ENCODE measurements at places on chromosomes 1 and 21. TPM values are rescaled to one million over a fixed set of nuclear protein-coding genes. Genes with fewer than 3 reads are reported as not detected.

DNA sequence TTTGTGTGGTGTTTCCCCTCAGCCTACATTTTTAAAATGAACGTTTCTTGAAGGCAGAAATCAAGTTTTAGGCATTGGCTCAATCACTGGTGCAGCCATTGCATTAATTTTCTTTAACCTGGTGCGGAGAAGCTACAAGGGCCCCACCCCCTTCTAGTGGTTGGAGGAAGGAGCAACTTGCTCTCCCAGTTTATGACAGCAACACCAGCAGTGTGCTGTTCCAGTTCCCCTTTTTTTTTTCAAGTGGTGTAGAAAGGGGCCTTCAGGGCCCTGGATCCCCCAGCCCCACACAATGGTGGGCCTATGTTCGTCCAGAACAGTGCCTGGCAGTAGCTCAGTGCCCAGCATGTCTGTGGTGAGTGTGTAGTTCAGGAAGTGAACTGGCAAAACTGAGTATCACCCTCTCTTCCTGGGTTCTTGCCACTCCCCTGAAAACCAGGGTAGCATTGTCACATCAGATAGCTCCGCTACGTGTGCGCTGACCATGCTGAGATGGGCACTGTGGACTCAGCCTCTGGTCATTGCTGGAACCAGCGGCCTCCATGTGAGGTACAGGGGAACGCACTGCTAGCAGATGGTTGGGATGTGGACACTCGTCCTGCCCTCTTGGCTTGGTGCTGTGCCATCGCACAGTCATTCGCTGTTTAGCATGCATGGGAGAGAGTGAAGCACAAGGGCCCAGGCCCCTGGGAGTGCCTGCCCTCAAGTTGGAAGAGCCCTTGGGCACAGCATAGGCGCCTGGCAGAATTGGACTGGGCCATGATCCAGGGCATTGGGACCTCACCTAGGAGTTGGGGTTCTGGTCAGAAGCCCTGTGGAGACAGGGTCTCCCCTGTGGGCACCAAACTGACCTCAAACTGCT, 7.2 kb downstream of the ARF1 start:
- DNase-seq: no peak

MMEL1 gene
- under 0.01 TPM for total RNA-seq

DNA sequence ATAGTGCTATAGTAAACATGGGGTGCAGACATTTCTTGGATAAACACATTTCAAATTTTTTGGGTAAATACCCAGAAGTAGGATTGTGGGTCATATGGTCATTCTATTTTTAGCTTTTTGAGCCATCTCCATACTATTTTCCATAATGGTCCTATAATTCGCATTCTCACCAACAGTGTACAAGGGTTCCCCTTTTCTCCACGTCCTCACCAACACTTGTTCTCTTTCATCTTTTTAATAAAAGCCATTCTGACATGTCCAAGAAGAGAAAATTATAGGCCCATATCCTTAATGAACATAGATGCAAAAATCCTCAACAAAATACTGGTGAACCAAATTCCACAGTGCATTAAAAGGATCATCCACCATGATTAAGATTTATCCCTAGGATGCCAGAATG, 8.9 kb downstream of the STUM start:
- DNase-seq: no peak

DNA sequence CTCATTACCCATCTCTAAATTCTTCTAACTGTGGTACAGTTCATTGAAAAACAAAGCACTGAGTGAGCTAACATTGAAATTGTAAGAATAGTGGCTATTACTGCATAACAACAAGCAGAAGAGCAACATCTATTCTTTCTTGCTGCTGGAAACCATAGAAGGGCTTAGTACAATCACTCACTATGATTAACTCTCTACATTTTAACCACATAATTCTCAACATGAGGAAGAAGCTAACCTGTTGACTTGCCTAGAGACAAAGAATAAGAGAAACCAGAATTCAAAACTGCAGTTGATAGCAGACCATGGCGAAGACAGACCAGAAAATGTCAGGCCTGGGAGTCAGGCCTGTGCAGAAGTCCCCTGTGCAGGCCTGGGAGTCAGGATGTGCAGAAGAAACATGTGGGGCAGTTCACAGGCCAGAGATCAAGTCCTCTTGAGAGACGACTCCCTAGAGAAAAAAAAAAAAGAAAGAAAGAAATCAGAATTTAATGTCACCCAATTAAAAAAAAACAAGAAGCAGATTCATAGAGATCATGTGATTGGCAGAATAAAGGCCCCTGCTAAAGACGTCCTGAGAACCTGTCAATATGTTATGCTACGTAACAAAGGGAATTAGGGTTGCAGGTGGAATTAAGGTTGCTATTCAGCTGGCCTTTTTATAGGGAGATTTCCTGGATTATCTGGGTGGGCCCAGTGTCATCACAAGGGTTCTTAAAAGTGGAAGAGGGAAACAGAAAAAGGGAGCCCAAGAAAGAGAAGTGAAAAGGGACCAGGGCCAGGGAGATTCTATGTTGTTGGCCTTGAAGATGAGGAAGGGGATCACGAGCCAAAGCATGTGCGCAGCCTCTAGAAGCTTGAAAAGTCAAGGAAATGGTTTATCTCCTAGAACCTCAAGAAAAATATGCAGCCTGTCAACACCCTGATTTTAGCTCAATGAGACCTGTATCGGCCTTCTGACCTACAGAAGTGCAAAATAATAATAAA, 94.9 kb downstream of the MRPL39 start:
- DNase-seq: no peak

CACNA1S gene
- total RNA-seq: not detected

DNA sequence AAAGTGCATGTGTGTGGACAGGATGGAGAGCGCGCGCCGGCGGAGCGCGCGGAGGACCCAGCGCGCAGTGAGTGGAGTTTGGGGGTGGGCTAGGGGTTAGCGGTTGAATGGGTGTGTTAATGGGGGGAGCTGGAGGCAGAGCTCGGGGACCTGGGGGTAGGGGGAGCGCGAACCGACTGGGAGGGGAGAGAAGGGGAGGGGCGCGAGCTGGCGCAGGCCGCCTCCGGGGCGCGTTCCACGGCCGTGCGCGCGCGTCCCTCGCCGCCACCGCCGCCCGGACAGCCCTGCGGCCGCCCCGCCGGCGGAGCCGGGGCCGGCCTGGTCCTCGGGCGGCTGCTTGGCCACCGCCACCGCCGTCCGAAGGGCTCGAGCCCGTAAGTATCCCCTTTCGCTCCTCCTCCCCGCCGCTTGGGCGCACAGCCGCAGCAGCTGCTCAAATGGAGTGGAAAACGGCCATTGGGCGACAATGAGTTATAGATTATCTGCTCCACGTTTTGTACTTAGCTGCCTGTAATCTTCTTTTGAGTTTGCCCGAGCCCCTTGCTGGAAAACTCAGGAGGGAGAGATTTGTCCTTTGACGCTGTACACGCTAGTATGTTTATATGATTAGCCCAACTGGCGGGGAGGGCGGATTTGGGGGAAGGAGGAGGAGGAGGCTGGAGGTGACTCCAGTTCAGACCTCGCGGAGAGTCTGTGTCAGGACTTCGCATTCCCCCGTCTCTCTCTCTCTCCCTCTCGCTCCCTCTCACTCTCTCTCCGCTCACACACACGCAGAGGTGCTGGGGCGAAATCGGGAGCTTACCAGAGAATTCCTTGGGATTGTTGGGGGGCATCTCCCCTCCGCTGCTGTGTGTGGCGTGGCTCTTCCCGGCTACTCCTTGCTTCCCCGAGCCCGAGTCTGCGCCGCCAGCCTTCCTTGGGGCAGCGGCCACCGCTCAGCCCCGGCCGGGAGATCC, at the start of gene ADGRL2:
Gene ADGRL2 (plus strand): TSS at position 240 of the 956 bp plus-strand sequence. CDS start 36,051 bp downstream, outside the sequence.
- peak; percentile 88 for DNase-seq

GRCh38 chr21:44926331-44927101, 5.8 kb upstream of the ITGB2 start:
- DNase-seq: peak; percentile 29

GRCh38 chr1:104946558-104947210, 1197.0 kb downstream of the AMY1C start:
- DNase-seq: no peak

- peak; percentile 57 for DNase-seq
Measured at GRCh38 chr1:23751050-23751814, 8.0 kb downstream of the ELOA start.

- DNase-seq: no peak
Measured at GRCh38 chr1:82586473-82586872, 785.7 kb downstream of the ADGRL2 start.

SPATA21 gene
- not detected for total RNA-seq

GRCh38 chr1:167665469-167665868, 35.4 kb downstream of the RCSD1 start:
- DNase-seq: no peak

- DNase-seq: peak; percentile 85
Measured at GRCh38 chr1:192654591-192655251, 18.8 kb downstream of the RGS13 start.

KCNJ6 gene
- under 0.01 TPM for total RNA-seq

GRCh38 chr1:115252585-115252984, 85.5 kb downstream of the NGF start:
- DNase-seq: no peak

DNA sequence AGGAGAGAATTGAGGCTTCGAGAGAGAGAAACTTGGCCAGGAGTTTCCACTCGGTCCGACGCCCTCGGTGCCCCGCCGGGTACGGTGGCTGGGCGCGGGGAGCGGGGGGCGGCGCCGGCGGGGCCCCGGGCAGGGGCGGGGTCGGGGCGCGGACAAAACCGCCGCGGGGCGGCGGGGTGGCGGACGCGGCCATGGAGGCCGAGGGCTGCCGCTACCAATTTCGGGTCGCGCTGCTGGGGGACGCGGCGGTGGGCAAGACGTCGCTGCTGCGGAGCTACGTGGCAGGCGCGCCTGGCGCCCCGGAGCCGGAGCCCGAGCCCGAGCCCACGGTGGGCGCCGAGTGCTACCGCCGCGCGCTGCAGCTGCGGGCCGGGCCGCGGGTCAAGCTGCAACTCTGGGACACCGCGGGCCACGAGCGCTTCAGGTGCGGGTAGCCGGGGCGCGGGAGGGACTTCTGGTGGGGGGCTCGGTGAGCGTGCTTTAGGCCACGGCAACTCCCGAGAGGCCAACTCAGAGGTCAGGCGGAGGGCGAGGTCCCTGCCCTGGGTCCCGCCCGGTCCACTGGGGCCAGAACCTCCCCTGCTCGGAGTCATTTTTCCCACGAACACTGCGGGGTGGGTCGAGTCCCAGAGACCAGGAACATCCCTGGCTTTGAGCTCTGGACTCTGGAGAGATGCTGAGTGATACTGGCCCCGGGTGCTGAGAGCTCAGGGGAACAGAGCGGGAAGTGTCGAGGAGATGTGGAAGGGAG, 431 bp downstream of the RAB42 start:
- DNase-seq: no peak

DNA sequence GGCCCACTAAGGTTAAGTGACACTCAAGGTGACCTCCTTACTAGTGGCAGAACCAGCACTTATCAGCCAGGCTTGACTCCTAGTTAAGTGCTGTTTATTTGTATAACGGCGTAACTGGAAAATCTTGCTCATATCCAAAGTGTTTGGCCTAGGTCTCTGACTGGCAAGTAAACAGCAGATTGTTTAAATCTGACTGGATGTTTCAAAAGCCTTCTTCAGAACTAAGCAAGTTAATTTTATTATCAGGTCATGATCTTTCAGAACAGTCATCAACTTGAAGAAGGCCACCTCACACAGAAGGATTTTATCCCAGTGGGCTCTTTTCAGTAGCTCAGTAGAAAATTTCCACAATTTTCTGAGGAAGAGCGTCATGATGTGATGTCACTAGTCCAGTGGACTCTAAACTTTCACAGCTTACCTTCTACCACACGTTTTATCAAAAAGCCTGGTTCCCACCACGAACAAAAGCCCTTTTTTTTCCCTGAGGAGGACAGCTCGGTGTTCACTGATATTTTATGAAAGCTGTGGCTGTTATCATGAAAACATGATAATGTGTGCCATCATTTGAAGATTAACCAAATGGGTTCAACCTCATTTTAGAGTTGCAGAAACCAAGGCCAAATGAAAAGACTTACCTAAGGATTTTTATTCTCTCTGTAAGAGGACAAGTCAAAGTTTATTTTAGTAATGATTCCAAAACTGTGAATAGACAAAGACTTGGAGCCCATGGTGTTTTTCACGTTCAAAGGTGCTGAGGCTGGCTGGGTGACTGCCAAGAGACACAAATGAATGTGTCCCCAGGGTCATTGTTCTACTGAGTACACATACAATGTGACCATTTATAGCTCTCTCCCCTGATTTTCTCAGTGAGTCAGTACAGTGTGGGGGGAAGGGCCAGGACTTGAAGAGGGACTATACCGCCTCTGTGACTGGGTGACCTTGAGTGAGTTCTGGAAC, 9.1 kb downstream of the SGIP1 start:
- peak; percentile 95 for DNase-seq

- DNase-seq: peak; percentile 96
Measured at GRCh38 chr1:221576268-221576667, 165.6 kb downstream of the DUSP10 start.

DNA sequence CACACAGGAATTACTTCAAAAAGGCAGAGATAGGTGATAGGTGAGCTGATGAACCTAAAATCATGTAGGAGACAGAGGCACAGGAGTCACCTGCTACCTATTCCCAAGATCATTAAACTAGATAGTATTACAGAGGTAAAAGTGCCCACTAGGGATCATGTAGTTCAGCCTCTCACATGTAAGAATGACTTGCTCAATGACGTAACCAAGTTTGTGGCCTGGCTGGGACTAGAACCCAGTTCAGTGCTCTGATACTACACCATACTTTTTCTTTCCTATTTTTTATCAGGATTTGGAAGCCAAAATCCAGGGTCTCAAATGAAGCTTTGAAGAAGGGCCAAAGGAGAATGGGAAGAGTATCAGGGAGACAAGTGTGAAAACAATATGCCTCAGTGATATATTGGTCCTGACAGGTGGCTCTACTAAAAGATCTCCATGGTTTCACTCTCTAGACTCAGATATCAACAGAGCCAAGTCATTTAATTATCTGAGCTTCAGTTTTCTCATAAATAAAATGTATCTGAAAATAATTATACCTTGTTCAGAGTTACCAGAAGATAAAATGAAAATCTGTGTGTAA, 87.3 kb upstream of the SLFNL1 start:
- DNase-seq: peak; percentile 11

FPGT gene
- 23.6 TPM for total RNA-seq

BLZF1 gene
- 24.2 TPM for total RNA-seq

DNA sequence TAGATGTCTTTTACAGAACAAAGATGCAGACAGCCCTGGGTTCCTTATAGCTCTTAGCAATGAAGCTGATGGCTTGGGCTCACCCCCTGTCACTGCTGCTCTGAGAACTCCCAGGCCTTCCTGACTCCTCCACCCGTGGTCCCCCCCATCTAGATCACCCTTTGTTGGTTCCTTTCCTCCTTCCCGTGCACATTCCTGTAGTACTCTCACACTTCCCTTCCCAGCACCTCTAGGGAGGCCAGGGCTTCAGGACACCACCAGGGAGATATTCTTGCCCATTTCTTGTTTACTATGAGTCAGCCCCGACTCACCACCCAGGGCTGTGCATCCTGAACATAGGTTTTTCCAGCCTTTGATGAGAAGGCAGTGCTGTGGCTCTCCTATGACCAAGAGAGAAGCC, 14.4 kb upstream of the NOS1AP start:
- peak; percentile 87 for DNase-seq

Data from IMR-90 (cell line).